ENCODE measurements at places on chromosomes 6 and 20.

DNA sequence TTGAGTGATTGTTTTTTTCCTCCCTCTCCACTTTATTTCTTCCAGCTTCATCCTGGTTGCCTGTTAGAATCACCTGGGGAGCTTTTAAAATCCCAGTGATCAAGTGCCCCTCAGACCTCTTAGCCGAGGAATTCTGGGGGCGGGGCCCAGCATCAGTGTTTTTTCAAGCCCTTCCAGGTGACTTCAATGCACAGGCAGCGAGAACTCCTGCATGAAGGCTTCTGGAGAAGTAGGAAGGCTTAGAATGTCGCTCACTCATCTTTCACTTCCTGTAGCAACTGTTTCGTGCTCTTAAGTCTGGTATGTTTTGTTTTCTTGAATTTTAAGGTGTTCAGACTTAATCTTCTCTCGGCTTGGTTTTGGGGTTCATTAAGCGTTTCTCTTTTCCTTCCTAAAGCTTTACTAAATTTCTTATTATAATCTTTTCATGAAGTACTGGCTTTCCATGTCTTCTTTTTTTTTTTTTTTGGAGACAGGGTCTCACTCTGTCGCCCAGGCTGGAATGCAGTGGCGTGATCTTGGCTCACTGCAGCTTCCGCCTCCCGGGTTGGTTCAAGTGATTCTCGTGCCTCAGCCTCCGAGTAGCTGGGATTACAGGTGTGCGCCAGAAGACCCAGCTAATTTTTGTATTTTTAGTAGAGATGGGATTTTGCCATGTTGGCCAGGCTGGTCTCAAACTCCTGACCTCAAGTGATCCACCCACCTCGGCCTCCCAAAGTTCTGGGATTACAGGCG is 30.9 kb upstream of the TULP1 start:
- DNase-seq = no peak

GRCh38 chr20:9179867-9180266 is 111.0 kb downstream of the PLCB4 start:
- DNase-seq = no peak

DNA sequence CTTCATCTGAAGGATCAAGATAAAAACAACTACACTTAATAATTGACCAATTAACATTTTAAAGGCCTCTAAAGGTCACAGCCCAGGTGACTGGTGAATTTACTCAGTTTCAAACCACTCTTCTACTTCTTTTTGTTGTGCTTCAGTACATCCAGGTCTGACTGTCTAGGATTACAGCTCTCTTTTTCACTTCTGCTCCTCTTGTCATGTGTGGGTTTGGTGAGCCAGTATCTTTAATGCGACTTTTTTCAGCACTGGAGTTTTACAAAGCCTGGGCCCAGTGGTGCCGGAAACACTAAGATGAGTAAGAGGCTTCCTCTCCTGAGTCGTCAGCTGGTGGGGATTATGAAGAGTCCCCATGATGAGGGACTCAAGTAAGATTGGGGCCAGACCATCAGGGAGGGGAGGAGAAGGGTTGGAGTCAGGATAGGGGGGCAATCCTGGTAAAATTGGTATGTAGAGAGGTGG is 27.0 kb downstream of the HECA start:
- DNase-seq = no peak

GRCh38 chr6:7417684-7418083 is 28.1 kb downstream of the RIOK1 start:
- no peak for DNase-seq

DNA sequence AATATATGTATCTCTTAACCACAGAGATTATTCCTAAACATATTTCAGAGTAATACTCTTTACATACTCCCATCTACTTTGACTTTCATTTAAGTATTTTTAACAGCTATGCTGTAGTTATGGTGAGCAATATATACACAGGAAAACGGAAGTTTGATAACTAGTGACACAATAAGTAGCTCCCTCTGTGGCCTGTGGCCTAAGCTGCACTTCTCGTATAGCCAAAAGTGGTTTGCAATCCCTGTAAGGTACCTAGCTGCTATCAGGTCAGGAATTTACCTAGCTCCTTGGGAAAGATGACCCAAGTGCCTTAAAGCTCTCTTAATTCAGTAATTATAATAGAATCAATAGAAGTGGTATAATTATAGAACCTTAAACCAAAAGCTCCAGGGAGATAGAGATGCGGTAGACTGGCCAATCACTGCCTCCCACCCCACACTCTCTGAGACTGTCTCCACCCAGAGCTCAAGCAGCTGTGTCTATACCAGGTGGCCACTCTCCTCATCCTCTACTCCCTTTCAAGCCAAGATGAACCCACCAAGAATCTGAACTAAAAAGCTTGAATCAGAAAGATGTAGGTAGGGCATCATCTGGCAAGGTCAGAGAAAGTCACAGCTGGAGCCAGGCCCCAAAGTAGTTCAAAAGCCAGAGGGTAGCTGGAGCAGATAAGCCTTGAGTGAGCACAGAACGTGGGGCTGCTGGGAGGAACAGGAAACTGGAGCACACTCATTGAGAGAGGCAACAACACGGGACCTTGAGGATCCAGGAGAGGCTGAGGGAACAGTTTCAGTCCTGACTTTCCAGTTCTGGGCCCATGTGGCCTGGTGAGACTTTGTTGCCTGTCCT is 84.9 kb upstream of the ASF1A start:
- DNase-seq = no peak
